Fibroblast of the aortic adventitia (primary cell): ENCODE measurements at places on chromosomes 6 and 20. TPM values are rescaled to one million over a fixed set of nuclear protein-coding genes. Genes with fewer than 3 reads are reported as not detected.

DNA sequence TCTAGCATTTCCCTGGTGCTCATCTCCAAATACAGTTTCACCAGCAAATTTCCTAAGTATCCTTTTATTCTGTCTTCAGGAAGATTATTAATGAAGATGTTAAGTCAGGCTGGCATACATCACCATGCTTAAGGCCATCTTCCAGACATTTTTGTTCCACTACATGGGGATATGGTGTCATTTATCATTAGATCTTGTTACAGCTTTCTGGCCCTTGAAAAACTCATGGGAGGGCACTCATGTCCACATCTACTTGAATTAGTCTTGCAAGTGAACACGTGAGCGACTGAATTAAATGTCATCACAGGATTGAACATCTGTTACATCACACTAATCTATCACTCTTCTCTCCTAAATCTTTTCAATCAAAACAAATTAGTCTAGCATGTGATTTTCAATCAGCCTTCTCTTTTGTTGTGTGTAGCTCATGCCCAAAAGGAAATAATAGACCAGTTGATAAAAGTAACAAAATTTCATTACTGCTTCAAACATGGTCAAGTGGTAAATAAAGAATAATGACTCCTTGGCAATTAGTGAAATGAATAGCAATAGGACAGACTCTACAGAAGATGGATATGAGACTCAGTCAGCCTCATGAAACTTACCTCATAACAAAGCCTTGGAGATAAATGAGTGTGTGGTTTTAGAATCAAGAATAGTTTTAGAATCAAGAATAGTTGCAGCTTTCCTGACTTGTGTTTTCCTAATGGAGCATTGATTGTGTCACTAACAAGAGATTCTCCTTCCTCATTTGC is 80.5 kb downstream of the MTFR2 start:
- no peak for DNase-seq

GRCh38 chr6:34276881-34277762 is 28.3 kb upstream of the SMIM29 start:
- no peak for DNase-seq

- DNase-seq = no peak
Measured at GRCh38 chr6:28531479-28532128, 5.9 kb downstream of the GPX5 start.

DNA sequence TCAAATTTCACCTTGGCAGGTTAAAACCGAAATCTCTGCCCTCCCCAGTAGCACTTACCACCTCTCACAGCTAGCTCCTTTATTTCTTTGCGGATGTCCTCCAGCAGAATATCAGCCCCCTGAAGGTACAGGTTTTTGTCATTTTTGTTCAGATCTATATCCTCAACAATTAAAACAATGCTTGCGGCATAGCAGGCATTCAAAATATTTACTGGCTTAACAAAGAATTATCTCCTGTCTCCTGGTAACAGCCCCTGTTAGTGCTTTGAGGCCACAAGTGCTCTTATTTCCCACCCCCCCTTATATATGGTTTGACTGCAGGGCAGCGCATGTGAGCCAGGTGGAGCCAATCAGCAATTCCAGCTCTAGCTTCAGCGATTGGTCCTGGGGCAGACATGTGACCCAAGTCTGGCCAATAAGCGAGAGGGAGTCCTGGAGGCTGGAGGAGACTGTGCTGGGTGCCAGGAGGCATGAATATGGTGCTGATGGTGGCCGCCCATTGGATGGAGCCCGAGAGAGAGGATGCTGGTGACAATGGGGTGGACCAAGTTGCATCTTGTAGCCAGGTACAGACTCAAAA is 21.0 kb downstream of the SULF2 start:
- DNase-seq = no peak

DNA sequence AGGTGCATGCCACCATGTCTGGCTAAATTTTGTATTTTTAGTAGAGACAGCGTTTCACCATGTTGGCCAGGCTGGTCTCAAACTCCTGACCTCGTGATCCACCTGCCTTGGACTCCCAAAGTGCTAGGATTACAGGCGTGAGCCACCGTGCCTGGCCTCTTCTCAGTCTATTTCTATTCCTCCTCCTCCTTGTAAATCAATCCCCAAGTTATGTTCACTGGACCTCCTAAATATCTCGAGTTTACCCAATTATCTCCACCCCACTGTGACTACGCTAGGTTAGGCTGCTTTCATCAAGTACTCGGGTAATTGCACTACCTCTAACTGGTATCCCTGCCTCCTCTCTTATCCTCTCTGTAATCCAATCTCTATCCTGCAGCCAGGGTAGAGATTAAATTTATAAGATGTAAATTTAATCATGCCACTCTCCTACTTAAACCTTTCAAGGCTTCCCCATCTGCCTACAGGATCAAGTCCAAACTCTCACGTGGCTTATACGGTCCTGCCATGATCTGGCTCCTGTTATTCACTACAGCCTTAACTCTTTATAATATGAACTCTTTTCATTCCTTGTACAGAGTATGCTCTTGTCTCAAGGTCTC is 837 bp upstream of the MAD2L1BP start:
- no peak for DNase-seq

- DNase-seq = no peak
Measured at GRCh38 chr6:93081901-93082300, 337.5 kb downstream of the EPHA7 start.

- DNase-seq = peak; percentile 8
Measured at GRCh38 chr20:3242172-3242692, 3.2 kb upstream of the SLC4A11 start.

DNA sequence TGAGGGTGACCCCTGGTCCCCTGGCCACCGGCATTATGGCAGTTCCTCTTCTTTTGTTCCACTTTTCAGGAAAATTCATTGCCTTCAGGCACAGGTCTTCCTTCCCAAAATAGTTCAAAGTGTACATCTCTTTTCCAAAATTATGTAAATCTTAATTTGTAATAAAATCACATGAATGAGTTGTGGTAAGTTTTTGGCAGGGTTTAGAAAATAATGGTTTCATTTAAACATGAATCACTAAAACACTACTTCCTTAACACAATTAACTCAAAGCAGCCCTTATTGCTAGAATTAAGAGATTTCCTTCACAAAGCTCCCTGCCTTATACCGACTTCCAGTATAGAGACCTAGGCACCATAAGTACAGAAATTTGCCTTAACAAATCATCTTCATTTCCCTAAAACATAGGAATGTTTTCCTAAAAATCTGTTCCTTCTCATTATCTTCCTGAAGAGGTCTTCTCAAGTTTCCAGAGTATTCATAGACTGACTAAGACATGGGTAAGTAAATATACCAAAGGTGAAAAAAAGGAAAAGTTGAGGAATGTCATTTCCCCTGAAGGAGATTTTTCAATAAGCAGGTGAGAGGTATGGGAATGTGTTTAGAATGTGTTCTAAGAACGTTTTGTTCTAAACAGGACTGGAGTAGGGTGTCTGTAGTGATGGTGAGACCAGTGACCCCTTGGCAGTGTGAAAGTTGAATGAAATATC is 148.2 kb upstream of the CITED2 start:
- peak; percentile 31 for DNase-seq

GRCh38 chr20:676315-676937 is 824 bp upstream of the SCRT2 start:
- DNase-seq = no peak

- no peak for DNase-seq
Measured at GRCh38 chr6:50829898-50830444, 11.3 kb downstream of the TFAP2B start.

- DNase-seq = no peak
Measured at GRCh38 chr20:53126185-53126584, 154.0 kb downstream of the TSHZ2 start.

- DNase-seq = no peak
Measured at GRCh38 chr20:21944227-21944626, 238.8 kb downstream of the PAX1 start.

DNA sequence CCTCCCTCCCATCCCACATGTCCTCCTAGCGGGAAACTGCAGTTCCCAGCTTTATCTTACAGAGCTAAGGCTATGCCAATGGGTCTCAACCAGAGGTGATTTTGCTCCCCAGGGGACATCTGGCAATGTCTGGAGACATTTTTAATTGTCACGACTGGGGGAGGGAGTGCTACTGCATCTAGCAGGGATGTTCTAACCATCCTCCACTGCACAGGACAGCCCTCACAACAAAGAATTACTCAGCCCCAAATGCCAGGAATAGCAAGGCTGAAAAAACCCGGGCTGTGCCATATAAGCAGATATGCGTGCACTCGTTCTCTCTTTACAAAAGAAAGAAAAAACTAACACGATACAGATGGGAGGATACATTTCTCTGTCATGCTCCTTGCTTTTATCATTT is 8.5 kb downstream of the MRPS18A start:
- DNase-seq = no peak

- DNase-seq = no peak
Measured at GRCh38 chr20:23874747-23875146, 4.8 kb downstream of the CST5 start.

DNA sequence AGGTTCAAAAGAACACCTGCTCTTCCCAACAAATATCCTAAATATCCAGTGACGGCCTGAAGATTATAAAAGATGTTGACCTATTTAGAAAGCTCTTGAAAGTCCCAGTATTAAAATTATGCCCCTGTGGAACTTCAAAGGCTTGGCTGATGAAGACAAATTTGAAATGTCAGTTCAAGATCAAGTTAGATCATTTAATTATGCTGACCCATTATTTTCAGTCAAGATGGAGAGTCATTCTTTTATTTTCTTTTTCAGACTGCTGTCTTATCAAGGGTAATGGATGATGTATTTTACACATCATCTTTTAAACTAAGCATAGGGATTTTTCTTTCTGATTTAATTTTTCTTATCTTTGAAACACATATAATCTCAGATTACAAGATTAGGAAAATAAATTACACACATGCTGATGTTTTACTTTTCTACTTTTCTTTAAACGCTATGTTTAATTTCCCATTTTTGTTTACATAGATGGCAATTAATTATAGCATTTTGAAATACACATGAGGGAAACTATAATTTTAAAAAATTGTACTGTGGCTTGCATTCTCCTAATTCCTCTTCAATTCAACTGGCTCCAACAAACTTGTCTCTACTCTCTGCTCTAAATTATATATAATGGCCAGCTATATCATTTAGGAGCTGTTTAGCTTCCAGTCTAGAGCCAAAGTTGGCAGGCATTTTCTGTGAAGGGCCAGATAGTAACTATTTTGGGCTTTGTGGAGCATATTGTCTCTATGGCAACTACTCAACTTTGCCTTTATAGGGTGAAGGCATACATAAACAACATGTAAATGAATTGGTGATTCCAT is 123.7 kb downstream of the RCAN2 start:
- DNase-seq = no peak

- no peak for DNase-seq
Measured at GRCh38 chr6:91298543-91299145, 711.8 kb upstream of the MAP3K7 start.

The HIVEP1 gene
- 21.3 and 21.8 TPM in 2 replicates for total RNA-seq

DNA sequence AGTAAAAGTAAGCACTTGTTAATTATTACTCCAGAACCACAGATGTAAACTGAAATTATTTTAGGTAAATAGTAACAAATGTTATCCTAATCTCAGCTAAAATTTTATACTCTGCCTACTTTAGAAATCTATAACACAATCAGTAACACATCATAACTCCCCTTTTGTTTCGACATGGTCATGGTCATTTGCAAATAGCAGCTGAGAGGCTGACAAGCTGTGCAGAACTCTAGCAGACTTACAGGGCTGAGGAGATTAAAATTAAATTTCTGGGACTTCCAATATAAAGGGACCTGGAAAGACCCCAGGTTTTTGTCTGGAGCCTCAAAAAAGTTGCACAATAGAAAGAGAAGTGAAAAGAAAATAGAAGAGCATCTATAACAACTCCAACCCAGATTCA is 88.8 kb downstream of the PRL start:
- no peak for DNase-seq

GRCh38 chr6:123016431-123017103 is 20.5 kb downstream of the CLVS2 start:
- no peak for DNase-seq

The L3MBTL1 gene
- 8.9 and 13.4 TPM in 2 replicates for total RNA-seq

GRCh38 chr6:34350137-34350933 is 42.1 kb downstream of the NUDT3 start:
- DNase-seq = peak; percentile 7

- DNase-seq = no peak
Measured at GRCh38 chr6:74018825-74019224, 322.8 kb downstream of the CD109 start.

DNA sequence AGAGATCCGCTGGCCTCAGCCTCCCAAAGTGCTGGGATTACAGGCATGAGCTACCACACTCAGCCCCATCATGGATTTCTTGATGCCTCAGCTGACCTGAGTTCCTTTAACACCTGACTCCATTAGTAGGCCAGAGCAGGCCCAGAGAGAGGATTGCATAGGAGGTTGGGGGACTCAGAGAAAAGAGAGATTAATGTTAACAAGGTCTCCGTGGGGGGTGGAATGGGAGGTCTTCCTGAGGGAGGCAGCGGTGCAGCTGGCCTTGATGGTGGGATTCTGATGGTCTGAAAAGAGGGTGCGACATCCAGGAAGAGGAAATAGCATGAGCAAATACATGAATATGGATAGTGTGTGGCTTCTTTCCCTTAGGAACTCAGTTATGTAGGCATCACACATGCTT is 9.9 kb downstream of the SGK2 start:
- DNase-seq = no peak

DNA sequence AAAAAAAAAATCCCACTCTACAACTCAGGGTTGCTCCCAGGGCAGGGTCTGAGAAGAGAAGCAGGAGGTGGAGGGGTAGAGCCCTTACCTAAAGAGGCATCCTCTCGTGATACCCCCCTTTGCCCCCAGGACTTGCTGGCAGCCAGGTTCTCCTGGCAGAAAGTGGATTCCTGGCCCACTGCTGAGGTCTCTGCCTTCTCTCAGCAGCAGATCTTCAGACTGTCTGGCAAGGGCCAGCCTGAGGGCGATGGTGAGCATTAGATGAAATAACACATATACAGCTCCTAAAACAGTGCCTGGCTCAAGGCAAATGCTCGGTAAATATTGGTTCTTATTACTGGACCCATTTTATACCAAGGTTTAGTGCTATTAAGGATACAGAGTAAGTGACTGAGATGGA is 4.8 kb upstream of the GLP1R start:
- DNase-seq = no peak

The IFNGR1 gene
- total RNA-seq = 45.3 and 58.5 TPM in 2 replicates

DNA sequence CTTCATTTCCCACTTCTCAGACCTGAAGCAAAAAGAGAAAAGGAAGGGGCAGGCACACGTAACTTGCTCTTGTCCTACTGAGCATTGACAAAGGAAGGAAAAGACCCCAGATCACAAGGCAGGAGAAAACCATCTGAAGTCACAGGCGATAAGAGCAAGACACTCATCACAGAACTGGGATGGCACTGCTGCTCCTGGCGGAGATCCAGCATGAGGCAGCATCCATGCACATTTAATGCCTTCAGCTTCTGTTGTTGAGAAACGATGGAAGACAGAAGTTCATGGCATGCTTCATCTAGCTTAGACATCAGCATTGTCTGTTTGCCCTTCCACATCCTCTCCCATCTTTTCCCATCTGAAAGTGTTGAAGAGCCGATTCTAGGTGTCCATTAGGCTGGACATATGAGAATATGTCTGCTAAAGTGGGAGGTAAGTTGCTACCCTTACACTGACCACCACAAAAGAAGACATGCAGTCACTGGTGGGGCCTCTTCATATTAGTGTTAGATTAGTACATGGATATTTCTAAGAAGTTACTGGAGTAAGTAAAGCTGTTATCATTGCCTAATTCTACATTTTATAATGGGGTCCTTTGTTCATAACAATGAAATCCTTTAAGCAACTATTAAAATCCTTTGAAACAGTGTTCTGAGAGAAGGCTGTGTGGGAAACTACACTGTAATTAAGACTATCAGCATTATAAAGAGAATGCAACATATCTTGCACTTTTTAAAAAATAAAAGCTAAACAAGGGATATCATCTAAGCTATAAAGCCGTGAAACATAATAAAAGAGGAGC is 618.5 kb downstream of the C6orf118 start:
- DNase-seq = no peak
